ENCODE measurements at places on chromosomes 13 and 19. TPM values are rescaled to one million over a fixed set of nuclear protein-coding genes. Genes with fewer than 3 reads are reported as not detected.
A peak's percentile ranks its signal among the peaks of the same experiment; 100 is the strongest.

DNA sequence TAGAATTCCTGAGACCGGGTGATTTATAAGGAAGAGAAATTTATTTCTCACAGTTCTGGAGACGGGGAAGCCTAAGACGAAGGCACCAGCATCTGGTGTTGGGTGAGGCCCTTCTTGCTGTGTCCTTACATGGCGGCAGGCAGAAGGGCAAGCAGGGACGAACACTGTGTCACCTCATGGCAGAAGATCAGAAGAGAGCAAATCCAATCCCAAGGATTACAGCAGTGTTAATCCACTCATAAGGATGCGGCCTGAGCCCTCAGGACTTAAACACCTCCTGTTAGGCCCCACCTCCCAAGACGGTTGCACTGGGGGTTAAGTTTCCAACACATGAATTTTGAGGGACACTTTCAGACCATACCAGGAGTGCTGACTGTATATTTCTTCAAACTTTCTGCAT lies 6.7 kb upstream of the FBL start:
- no peak for DNase-seq

DNA sequence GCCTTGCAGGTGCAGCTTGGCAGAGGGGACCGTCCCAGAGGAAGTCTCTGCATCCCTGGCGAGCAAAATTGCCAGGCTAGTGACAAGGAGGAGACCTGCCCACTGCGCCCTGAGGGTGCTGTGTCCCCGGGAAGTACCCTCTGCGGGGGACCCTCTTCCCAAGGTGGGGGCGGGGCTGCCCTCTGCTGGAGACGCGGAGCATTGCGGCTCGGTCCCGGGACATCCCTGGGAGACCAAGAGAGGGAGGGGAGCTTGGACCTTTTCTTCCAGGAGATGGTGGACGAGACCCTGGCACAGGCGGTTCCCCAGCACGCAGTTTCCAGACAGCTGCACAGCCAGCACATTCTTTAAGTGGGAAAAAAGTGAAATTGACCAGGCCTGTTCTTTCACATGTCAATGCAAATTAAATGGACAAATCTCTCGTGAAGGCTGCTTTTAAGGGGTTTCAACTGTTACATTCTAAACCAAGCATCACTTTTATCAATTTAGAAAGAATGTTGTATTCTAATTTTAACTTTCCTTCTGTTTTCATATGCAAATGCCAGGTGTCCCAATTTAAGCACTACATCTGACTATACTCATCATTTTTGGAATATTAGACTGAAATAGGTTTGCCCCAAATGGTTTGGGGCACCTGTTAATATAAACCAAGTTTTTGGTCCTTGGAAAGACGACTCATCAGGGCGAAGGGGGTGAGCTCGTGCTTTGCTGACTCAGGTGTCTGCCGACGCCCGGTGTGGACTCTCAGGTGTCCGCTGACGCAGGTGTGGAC lies 60.7 kb downstream of the MCF2L start:
- peak; percentile 62 for DNase-seq

- no peak for DNase-seq
Measured at GRCh38 chr19:50932018-50932689, 20.7 kb downstream of the KLK5 start.

- no peak for DNase-seq
Measured at GRCh38 chr13:49183672-49184325, 36.3 kb upstream of the MLNR start.

Gene ZNF175
- 4.7 TPM for total RNA-seq

DNA sequence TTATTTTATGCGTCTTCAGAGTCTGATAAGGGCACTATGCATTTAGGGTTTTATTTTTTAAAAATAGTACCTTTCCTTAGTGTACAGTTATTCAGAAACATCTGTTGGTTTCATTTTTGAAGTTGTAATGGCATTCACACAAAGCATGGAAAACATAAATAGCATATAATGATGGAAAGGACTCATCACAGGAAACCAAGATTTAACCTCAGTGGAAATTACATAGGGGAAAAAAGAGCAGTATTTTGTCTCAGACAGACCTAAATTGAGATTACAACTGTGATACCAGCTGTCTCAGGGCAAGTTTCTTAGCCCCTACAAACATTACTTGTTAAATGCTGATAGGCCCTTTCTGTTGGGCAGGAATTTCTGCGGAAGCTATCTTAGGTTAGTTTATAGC lies 57.2 kb downstream of the NHLRC3 start:
- no peak for DNase-seq

DNA sequence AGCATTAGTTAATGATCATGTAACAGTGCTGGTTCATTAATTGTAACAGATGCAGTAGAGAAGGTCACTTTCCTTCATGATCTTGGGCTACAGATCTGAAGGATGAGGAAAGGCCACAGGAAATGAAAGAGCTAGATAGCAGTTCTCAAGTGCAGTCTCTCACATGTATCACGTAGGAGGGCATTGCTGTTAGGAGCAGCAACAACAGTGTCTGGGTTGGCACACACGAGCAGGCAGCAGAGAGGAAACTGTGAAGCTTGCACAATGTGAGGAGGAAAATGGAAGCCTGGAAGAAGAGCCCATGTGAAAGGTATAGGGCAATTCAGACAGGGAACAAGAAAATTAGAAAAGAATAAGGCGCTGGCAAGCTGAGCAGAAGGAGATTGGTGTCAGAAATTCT lies 1741.5 kb downstream of the PCDH9 start:
- DNase-seq: no peak

GRCh38 chr13:33034882-33035520 lies 18.8 kb downstream of the KL start:
- DNase-seq: no peak

DNA sequence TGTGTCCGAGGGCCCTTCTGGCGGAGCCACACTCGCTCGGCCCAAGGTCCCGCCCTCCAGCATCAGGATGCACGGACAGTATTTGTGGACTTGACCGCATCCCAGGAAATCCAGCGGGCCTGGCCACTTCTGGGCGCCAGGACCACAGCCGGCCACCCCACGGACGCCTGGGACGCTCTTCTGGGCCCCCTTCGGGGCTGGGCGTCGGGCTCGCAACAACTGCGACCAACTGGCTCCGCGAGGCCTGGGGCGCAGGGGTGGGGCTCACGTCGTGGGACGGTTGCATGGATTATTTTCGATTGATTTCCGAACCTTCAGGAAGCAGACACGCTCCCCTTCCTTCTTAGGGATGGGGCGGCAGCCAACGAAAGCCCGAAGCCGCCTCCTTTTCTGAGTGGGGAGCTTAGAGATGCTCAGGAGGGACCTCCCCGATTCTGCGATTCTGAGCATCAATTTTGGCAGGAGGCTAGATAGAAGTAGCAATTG lies 521 bp upstream of the NUP58 start:
- no peak for DNase-seq

Gene ZNF790
- 2.6 TPM for total RNA-seq

Gene CEACAM7
- not detected for total RNA-seq

DNA sequence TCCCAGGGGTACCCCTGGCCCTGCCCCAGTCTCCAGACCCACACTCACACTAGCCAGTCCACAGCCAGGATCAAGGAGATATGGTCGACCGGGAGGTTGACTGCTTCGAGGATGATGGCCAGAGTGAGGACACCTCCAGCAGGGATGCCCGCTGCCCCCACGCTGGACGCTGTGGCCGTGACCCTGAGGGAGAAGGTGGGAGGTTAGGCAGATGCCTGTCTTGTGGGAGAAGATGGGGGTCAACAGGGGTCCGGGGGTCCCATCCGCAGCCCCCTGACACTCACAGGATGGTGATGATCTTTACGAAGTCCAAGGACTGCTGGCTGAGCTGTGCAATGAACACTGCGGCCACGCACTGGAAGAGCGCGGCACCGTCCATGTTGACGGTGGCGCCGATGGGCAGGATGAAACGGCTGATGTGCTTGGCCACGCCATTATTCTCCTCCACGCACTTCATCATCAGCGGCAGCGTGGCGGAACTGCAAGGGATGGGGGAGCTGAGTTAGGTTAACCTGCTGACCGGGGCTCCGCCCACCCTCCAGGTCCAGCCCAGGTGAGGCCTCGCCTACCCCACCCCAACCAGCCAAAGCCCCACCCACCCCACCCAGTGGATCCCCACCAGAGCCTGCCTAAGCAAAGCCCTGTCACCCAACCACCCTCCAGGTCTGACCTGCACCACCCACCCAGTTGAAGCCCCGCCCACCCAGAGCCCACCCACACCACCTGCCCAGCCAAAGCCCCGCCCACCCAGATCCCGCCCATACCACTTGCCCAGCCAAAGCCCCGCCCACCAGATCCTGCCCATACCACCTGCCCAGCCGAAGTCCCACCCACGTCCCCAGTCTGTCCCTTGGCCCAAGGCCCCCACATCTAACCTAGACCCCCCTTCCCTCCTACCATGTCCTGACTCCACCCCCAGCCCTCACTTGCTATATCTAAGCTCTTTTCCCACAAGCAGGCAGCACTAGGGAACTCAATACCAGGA lies 11.2 kb downstream of the SLC1A5 start:
- peak; percentile 47 for DNase-seq

- no peak for DNase-seq
Measured at GRCh38 chr13:70051531-70051930, 56.1 kb upstream of the ATXN8OS start.

- no peak for DNase-seq
Measured at GRCh38 chr19:15220833-15221232, 11.4 kb downstream of the EPHX3 start.

DNA sequence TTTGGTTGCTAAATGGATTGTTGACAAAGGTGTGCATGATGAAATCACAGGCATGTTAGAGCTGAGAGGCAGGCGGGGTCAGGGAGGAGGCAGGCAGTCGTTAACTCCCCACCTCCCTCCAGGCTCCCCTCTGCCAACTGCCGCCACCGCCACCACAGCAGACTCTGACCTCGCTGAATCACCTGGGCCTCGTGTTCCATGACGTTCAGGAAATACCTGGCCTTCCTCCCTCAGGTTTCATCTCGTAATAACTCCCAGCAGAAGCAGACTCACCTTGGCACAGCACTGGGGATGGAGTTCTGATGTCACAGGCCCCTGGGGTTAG lies 198.5 kb downstream of the KATNAL1 start:
- DNase-seq: no peak

DNA sequence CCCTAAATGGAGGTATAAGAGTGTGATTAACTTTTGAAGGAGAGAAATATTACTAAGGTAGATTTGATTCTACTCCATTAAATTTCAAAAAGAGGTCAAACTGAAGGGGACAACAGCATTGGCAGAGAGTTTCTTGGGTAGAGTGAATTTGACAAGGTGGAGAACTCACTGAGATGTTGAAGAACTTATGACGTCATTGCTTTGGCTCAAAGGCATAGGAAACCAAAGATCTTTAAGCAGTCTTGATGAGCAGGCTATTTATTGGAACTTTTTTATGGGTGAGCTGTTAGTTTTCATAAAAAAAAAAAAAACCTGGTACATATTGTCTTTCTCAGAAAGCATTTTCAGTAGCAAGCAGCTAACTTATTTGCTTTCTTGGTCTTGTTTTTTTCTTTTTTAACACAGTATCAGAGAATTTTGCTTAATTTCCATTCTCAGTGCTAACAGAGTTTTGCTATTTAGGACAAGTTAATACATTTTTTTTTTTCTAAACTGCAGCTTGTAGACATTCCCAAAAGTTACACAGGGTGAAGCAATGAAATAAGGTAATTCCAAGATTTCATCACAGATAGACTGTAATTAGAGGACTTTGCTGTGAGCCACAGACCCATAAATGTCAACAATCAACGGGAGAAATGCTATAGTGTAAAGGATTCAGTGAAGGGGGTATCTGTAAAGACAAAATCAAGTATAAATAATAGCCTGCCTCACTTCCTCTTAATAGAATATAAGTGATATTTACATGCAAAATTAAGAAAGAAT lies 412.2 kb upstream of the KLHL1 start:
- DNase-seq: no peak

DNA sequence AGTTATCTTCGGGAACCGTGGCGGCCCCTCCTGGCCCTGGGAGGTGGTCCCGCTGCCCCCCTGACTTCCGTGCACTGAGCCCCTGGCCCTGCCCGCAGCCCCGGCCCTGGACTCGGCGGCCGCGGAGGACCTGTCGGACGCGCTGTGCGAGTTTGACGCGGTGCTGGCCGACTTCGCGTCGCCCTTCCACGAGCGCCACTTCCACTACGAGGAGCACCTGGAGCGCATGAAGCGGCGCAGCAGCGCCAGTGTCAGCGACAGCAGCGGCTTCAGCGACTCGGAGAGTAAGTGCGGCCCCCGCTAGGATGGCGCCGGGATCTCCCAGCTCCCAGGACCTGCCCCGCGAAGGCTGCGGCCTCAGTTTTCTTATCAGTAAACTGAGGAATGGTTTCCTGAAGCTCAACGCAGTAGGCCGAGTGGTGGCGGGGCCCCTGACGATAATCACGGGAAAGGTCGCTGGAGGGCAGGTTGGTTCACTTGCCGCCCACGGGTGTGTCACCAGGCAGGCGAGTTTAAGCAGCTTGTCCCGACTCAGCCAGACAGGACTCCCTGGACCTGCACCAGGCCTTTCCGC lies 924 bp downstream of the RGCC start:
- no peak for DNase-seq
